Cortex of kidney (tissue), 1 donor: ENCODE measurements at places on chromosomes 2 and 18.
A peak's percentile ranks its signal among the peaks of the same experiment; 100 is the strongest.

- DNase-seq: no peak
These were observed 63.3 kb upstream of the TTC39C start for GRCh38 chr18:23951206-23951605.

- no peak for DNase-seq
These were observed 172.8 kb upstream of the HAAO start for GRCh38 chr2:42965196-42965595.

DNA sequence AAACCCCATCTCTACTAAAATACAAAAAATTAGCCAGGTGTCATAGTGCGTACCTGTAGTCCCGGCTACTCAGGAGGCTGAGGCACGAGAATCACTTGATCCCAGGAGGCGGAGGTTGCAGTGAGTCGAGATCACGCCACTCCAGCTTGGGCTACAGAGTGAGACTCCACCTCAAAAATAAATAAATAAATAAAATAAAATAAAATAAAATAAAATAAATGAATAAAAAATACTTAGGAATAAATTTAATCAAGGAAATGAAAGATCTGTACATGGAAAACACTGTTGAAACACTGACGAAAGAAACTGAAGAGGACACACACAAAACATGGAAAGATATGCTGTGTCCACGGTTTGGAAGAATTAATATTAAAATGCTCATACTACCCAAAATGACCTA is 56.5 kb upstream of the ASPRV1 start:
- DNase-seq: no peak

DNA sequence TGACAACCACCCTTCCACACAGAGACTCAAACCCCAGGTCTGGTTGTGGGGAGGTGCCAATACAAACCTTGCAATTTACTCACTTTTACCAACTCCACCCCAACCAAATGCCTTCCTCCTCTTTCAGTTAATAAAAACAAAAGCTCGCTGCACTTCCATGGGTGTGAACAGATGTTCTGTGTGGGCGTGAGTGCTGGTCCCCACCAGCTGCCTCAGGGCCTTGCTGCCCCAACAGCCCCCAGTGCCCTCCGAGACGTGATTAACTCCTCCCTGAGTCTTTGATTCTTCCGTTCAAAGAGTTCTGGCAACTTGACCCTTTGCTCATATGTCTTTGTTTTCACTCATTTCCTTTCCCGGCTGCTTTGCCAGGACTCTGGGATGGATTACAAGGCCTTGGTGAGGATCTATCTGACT is 258.9 kb upstream of the CXCR4 start:
- no peak for DNase-seq

DNA sequence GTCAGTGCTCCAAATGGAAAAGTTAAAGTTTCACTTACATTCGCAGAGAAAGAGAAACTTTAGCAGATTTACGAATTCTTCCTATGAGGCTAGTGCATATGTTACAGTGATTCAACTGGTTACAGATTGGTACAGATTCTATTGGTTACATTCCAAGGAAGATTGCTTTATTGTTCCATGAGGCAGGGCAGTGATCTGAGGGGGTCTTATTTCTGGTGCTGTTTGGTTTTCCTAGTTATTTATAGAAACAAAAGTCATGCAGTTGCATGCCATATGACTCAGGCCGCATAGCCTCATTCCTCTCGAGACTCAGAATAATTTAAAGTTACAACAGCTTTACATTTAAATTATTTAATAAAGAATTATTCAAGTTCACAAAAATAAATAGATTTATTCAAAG is 385.4 kb upstream of the SYT4 start:
- no peak for DNase-seq

- no peak for DNase-seq
These were observed 3.8 kb downstream of the SLC1A4 start for GRCh38 chr2:64992990-64993389.

- no peak for DNase-seq
These were observed 13.4 kb downstream of the NOP58 start for GRCh38 chr2:202278944-202279343.

DNA sequence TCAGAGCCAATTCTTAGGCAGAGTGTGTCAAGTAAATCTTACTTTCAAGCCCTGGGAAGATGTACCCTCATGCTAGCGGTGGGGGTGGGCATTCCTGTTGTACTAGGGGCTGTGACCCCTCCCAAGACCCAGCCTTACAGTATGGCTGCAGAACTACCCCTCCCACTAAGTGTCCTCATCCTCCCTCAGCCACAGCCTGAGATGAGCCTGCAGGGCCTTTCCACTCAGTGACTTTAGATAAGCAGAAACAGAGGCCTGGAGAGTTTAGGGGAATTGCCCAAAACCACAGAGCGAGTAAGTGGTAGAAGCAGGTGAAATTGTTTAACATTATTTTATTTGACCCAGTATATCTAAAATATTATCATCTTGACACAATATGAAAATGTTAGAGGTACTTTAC is 36.6 kb downstream of the TTC32 start:
- DNase-seq: no peak

DNA sequence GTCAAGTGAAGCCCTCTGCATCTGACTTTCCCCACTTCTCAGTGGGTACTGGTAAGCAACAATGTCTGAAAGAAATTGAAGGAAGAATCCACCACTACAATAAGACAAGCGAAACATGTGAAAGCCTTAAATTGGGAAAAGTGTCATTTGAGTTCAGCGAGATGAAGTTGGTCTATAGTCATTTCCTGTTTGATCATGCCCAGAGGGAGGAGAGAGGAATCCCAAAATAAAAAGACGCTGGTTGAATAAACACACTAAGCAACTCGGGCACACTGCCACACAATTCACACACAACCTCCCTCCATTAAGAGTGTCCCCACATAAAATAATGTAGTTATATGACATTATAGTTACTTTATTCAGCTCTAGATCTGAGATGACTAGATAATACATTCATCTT is 166.1 kb downstream of the CBLN2 start:
- DNase-seq: no peak

GRCh38 chr2:12119841-12120240 is 373.4 kb downstream of the LPIN1 start:
- DNase-seq: no peak

DNA sequence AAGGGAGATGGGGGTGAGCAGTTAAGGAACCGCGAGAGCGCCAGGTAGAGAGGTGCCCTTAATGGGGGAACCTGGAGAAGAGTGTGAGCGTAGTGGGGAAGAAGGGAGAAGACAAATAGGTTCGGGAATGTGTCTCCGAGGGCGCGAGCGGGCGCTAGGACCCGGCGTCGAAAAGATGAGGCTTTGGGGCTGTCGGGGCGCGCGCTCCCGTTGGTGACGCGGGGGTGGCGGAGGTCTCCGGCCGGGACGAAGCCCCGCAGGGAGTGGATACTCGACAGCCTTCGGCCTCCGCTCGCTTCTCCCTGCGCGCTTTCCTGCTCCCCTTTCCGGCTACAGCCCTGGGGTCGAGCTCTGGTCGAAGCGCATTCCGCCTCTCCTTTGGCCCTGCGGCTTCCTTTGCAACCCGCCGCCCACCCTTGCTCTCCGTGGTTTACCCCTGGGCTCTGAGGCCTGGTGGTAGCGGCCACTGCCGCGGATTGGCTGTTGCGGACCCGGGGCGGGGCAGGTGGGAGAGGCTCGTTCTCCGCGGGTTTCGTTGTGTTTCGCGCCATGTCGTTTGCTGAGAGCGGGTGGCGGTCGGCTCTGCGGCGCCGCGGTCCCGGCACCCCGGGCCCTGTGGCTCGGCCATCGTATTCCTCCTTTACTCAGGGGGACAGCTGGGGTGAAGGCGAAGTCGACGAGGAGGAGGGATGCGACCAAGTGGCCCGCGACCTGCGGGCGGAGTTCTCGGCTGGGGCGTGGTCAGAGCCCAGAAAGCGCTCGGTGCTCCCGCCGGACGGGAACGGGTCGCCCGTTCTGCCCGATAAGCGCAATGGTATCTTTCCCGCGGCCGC is at the start of gene ARL6IP6:
TSS of gene ARL6IP6 (plus strand) at position 545 of the 833 bp plus-strand sequence. CDS start at position 550, 5 bp downstream.
- DNase-seq: peak; percentile 98

DNA sequence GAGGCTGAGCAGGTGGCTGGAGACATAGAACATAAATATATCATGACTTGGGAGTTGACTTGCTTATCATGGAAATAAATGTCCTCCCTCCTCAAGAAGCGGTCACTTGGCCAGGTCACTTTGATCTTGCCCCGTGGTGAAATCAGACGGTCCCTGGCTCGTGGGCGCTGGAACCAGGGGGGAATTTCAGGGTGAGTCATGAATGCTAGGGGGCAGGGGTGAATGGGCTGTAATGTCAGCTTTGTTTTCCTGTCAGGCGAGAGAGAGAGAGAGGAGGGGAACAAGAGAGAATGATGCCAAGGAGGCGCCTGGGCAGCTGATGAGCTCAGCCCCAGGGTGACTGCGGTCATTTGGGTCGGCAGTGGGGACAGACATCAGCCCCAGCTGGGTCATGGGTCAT is 47.7 kb downstream of the RRM2 start:
- DNase-seq: no peak

DNA sequence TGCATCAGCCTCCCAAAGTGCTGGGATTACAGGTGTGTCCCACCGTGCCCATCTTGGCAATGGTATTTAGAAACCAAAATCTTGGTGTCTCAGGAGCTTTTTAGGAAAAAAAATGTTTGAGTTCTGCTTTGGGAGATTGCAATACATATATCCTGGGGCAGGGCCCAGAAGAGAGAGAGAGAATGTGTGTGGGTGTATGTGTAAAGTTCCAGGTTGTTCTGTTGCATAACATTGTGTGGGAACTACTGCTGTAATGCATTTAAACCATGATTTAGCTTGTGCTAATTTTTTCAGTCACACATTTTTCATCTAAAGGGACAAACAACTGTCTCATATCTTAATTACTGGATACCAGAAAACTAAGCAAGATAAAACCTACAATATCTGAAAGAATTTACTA is 70.8 kb upstream of the NABP1 start:
- DNase-seq: no peak

DNA sequence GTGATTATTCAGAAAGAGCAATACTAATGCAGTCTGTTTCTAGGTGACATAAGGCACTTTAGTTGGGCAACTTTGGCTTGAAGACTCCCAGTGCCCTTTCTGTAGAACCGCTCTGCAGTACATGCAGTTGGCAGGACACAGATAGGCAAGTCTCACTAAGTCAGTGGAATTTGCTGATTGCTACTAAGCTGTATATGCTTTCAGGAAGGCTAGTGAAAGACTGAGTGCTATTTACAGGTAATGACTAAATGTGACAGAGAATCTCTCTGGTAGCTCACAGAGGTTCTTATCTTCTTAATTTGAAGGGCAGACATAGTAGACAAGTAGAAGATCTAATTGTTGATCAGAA is 243.0 kb downstream of the WDPCP start:
- no peak for DNase-seq

DNA sequence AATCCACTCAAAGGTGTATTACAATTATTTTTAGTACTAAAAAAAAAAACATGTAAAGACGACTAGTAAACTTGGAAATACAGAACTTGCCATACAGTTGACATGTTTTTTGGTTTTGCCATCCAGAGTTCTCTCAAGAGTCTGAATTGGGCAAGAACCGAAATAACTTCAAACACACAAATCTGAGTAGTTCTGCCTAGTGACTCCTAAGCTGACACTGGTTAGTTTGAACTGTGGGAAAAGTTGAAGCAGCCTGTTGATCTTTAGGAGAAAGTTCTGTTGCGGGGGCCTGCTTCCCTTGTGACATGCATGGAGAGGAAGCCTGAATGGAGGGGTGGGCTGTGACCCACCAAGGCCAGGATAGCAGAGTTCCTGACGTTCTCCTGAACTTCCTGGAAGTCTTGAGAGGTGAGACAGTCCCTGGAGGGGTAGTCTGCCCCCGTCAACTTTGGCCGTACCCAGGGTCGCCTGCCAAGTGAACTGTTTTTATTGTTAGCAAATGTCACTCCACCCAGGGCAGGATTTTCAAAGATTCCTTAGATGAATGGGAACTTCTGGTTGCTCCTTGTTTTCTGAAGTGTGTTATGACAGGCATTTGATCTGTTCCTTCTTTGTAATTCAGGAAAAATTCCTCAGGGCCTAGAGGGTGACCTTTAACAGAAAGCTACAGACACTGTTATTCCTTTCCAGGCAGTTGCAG is 85.6 kb upstream of the SPTBN1 start:
- no peak for DNase-seq

GRCh38 chr2:27863146-27863545 is 27.0 kb downstream of the RBKS start:
- no peak for DNase-seq

- DNase-seq: no peak
These were observed 1.2 kb upstream of the ANO7 start for GRCh38 chr2:241187101-241187917.

DNA sequence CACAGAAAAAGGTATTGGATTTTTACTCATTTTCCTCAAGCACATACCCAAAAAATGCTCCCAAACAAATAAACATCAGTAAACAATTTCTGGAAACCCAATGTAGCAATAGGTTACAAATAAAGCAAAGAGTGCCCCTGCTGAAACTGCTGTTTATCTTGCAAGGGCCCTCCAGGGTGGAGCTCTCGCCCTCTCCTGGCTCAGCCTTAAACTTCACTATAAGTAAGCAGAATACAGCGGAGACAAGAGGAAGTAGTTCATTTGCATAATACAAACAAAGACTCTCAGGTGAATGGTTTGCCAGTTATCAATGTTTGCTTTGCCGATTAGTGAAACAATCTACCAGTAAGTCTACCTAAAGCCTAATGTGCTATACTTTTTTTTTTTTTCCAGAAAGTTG is 437.6 kb downstream of the DLGAP1 start:
- DNase-seq: no peak

- DNase-seq: no peak
These were observed 285.1 kb downstream of the SLC4A3 start for GRCh38 chr2:219912491-219912921.

GRCh38 chr18:24112874-24113615 is 25.8 kb upstream of the CABYR start:
- no peak for DNase-seq

- DNase-seq: no peak
These were observed 420.5 kb downstream of the STK39 start for GRCh38 chr2:167826906-167827305.

- DNase-seq: no peak
These were observed 82.6 kb upstream of the TXNDC2 start for GRCh38 chr18:9803063-9803697.

GRCh38 chr2:3759331-3759730 is 56.0 kb downstream of the DCDC2C start:
- DNase-seq: no peak

GRCh38 chr18:35905436-35905835 is 67.0 kb upstream of the RMP24 start:
- DNase-seq: no peak

DNA sequence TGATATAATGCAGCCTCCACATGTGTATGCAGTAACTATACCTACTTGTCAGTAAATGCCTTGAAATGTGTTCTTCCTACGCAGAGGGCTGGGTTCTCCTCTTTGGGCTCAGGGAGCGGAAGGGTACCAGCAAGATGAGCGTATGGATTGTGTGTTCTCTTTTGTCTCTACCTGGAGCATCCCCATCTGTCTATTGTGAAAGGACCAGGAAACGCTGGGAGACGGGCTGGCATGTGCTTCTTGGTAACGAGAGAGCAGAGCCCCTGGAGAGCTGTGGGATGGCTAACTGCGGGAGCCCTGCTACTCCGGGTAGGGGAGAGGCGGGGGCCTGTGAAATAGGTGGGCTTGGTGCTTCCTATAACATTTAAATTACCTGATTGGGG is 80.9 kb downstream of the BCL2 start:
- DNase-seq: no peak
